ENCODE measurements at places on chromosomes 2 and 18.
A peak's percentile ranks its signal among the peaks of the same experiment; 100 is the strongest.

DNA sequence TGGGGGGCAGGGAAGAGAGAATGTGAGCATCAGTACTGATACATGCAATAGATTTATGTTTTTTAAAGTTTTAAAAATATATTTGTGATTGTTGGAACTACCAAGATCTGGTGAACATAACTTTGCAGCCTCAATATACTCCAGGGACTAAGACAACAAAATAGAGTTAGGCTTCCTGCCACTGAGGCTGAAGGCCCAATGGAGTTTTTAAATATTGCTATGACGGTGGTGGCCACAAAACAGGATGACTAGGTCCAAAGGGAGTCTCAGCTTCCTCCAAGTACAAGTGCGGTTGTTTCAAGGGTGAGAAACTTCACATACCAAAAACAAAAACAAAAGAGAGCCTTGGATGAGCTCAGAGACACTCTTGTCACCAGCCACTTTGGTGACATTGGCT is 72.9 kb downstream of the CCBE1 start:
- DNase-seq, result peak; percentile 22

DNA sequence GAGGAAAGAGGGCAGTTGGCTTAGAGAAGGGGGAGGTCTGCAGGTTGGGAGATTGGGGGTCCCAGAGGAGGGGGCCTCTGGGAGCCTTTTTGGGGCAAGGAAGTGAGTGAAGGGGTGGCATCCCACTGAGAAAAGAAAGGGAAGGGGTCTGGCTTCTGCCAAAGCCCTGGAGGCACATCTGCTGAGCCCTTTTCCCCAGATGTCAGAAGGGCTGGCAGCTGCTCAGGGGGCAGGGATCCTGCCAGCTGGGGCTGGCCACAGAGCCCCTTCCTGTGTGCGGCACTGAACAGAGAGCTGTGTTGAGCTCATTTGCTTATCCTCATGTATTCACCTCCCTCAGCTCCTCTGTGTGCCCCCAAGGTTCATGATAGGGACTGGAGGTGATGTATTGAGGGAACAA is 54.5 kb downstream of the APOB start:
- DNase-seq, result no peak

GRCh38 chr2:117958186-117958585 is 55.7 kb downstream of the CCDC93 start:
- DNase-seq, result peak; percentile 49

GRCh38 chr2:228699888-228700287 is 518.4 kb upstream of the SPHKAP start:
- DNase-seq, result no peak

- no peak for DNase-seq
Measured at GRCh38 chr2:176432434-176432833, 163.2 kb downstream of the MTX2 start.

GRCh38 chr2:73922681-73923080 is 4.0 kb upstream of the DGUOK start:
- no peak for DNase-seq

- no peak for DNase-seq
Measured at GRCh38 chr2:239856620-239857285, 168.4 kb downstream of the NDUFA10 start.

DNA sequence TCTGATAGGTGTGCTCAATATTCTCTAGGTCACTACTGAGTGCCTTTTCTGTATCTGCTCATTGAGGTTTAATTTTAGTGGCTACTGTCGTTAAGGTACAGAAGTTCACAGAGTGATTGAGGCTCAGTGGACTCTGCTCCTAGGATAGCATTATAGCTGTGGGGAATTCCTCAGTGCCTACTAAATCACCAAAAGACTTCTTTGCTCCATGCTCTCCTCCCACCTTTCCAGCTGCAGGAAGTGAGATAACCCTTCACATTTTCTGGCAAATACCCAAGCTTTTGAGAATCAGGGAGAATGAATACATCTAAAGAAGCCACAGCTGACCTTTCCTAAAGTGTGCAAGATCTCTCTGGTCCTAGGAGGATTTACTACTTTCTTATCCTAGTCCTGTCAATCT is 95.2 kb upstream of the FSIP2 start:
- peak; percentile 2 for DNase-seq

DNA sequence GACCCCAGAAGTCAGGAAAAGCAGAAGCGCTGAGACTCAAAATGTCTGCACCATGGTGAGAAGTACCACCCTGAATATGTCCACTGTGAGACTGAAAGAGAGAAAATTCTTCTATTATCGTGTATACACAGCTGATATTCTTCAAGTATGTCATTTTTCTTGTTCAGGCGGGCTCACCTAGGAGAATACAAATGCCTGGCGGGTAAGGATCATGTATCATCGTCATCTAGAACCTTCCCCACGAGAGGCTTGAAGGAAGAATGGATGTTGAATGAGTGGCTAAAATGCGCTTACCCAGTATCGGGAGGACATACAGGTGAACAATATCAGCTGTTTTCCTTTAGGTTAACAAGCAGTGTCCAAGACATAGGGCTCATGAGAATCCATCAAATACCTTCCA is 21.1 kb upstream of the ARL4C start:
- no peak for DNase-seq

DNA sequence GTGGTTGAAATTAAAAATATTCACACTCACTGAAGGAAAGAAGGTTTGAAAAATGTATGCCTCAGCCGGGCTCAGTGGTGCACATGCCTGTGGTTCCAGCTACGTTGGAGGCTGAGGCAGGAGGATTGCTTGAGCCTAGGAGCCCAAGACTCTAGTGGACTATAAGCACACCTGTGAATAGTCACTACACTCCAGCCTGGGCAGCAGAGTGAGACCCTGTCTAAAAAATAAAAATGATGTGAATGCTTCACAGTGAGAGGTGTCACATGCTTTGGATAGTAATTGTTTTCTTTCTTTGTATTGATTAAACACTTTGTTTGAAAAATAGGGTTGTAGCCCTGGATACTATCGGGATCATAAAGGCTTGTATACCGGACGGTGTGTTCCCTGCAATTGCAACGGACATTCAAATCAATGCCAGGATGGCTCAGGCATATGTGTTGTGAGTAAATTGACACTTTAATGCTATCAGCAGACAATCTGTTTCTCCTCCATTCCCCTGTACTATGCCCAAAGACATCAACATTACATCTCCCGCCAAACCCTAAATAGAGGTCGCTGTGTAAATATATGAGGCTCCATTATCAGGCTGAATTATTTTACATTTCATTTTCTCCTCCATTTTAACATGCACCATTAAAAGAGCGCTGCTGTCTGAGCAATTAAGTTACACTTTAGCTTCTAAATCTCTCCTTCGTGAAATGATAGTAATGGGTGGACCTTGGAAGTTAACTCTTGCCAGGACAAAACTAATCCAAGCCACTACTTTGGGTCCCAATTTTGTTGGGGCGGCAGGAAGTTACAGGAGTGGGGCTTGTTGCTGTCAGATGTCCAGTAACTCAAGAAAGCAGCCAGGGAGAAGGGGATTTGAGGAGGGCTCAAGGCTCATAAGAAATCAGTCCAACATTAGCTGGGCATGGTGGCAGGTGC is 138.3 kb upstream of the TTC39C start:
- no peak for DNase-seq

DNA sequence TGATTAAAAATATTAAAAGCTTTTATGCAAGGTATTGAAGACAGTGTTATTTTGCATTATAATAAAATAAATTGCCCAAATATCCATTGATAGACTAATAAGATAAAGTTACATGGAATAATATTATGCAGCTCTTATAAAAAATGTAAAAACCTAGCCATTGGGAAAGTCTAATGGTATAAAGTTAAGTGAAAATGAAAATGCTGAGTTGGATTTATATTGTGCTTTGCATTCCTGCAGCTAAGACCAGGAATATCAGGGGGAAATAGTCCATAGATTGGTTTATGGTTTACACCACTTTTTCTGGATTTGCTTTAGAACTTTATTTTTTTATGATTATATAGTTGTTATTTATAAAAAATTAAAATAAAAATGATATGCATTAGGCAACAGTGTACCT is 46.1 kb upstream of the LYPD6B start:
- no peak for DNase-seq

- no peak for DNase-seq
Measured at GRCh38 chr2:102304711-102305611, 6.4 kb upstream of the IL1RL1 start.

DNA sequence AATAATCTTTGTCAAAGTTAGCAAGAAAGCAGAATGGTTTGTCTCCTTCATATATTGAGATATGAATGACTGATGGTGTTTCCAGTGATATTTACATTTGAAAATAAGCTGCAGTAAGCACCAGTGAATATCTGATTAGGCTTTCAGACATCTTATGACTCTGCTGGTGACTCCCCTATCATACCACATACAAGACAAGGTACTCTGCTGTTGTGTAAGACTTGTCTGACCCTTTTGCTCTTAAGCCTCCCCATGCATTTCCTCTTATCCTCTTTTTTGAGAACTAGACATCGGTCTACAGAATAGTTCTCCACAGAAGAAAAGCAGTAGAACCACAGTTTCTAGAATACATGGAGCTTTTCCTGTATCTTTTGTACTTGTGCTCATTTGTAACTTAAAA is 9.3 kb downstream of the POLI start:
- DNase-seq, result no peak

- peak; percentile 40 for DNase-seq
Measured at GRCh38 chr18:323253-323622, 55.4 kb upstream of the THOC1 start.

- DNase-seq, result peak; percentile 93
Measured at GRCh38 chr2:48723129-48723528, 32.4 kb downstream of the LHCGR start.

GRCh38 chr18:12879840-12880540 is 4.0 kb downstream of the PTPN2 start:
- DNase-seq, result no peak

- peak; percentile 70 for DNase-seq
Measured at GRCh38 chr2:54613794-54614257, 109.6 kb upstream of the EML6 start.

GRCh38 chr2:148888986-148889385 is 14.0 kb downstream of the KIF5C start:
- DNase-seq, result peak; percentile 51

DNA sequence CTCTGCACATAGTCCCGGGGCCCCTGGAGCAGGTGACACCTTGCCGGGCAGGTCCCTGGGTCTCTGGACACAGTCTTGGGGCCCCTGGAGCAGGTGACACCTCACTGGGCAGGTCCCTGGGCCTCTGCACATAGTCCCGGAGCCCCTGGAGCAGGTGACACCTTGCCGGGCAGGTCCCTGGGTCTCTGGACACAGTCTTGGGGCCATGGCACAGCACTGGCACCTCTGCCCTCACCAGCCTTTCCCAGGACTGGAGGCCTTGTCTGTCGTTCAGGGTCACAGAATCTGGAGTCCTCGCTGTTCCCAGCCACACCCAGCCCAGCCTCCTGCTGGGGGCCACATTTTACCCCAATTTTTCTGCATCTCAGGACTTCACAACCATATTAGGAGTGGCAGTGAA is 2.2 kb downstream of the TPO start:
- no peak for DNase-seq

DNA sequence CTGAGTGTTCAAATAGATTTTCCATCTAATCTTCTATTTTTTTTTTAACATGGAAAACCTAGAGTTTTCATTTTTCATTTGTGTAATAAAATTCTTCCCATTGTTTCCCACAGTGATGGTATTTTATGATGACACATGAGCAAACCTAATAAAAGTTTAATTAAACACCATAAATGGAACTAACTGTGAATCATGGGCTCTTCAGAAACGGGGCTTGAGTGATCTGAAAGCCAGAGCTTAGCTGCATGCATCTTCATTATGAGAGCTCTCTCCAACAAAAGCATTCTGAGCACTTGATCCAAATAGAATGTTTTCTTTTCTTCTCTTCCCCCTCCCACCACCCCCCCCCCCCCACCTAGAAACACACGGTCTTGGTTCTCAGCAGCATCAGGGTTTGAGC is 82.1 kb upstream of the REV1 start:
- peak; percentile 35 for DNase-seq

- DNase-seq, result peak; percentile 45
Measured at GRCh38 chr2:72744049-72744448, 81.8 kb downstream of the EXOC6B start.

- peak; percentile 15 for DNase-seq
Measured at GRCh38 chr18:46466234-46467160, 190.5 kb downstream of the LOXHD1 start.

DNA sequence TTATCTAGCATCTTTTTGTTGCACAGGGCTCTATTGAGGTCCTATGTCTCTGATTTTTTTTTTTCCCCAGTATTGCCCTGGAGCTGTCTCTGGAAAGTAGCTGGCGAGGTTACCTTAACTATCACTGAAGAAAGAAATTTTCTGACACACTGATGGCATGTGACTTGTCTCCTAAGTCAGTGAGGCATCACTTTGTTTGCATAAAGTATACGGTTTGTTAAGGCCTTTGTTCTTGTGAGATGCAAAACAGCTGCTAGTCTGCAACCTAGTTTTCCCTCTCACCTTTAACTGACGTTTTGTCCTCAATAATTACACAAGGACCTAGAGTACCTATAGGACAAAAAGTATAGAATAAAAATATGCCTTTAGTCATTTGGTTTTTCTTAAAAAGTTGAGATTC is 41.8 kb downstream of the UBXN4 start:
- no peak for DNase-seq

- no peak for DNase-seq
Measured at GRCh38 chr2:133485868-133486267, 82.4 kb downstream of the NCKAP5 start.

DNA sequence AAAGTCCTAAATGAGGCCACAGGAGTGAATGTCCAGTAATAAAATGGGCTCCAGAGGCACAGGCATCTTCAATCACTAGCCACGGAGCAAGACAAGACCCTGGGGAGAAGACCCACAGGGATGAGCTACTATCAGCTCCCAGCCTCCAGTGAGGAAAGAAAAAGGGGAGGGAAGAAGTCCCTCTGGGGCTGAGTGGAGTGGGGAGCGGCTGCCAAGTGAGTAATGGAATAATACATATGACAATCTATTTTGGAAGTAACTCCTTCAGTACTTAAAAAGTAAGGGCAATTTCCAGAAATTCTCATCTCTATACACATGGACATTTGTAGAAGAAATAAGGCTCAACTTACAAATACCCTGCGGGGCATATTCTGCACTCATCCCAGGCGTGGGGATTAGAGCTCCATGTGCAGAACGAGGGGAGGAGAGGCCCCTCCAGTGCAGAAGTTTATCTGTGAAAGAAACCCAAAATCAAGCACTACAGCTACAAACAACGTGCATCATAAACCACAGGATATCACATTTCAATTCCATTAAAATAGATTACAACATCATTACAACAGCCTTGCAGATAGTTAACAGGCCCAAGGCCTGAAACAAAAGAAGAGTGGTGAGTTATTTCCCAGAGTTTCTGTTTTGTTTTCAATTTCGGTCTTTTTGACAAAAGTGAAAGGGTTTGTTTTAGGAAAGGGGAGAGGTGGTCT is 84.9 kb downstream of the BCL11A start:
- DNase-seq, result peak; percentile 71

- no peak for DNase-seq
Measured at GRCh38 chr18:79533591-79533990, 137.9 kb downstream of the NFATC1 start.

GRCh38 chr2:199462956-199463692 is 5.4 kb upstream of the SATB2 start:
- DNase-seq, result peak; percentile 69

GRCh38 chr18:8721094-8721669 is 15.8 kb downstream of the MTCL1 start:
- DNase-seq, result no peak

GRCh38 chr2:215705281-215705680 is 269.4 kb upstream of the FN1 start:
- DNase-seq, result no peak

- no peak for DNase-seq
Measured at GRCh38 chr2:211599146-211599545, 939.5 kb downstream of the ERBB4 start.

- DNase-seq, result no peak
Measured at GRCh38 chr2:65598996-65599395, 166.6 kb upstream of the SPRED2 start.

All from fibroblast of skin of right biceps (primary cell).